G401 (cell line): ENCODE measurements at places on chromosomes 1 and 21.

- no peak for DNase-seq
These were observed 561.6 kb downstream of the PLA2G4A start for GRCh38 chr1:187390215-187390818.

GRCh38 chr1:234770924-234771540, 161.1 kb upstream of the IRF2BP2 start:
- no peak for DNase-seq

DNA sequence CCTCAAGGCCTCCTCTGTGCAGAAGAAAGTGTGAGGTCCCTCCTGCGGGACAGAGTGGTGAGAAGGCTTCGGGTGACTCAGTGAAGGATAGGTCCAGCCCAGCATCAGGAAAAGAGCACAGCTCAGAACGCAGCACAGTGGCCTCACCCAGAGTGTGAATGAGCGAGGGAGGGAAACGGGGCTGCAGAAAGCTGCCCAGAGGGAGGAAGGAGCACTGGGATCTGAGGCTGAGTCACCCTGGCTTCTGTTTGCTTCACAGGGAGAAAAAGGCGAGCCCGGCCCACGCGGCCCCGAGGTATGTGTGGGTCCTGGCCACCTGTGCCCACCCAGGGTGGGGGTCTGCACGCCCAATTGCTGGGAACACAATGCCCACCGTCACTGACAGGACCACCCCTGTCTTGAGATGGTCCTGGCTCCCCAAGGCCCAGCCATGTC, 24.3 kb downstream of the COL6A2 start:
- DNase-seq, result no peak

- no peak for DNase-seq
These were observed 104.4 kb downstream of the LEPR start for GRCh38 chr1:65524931-65525265.

DNA sequence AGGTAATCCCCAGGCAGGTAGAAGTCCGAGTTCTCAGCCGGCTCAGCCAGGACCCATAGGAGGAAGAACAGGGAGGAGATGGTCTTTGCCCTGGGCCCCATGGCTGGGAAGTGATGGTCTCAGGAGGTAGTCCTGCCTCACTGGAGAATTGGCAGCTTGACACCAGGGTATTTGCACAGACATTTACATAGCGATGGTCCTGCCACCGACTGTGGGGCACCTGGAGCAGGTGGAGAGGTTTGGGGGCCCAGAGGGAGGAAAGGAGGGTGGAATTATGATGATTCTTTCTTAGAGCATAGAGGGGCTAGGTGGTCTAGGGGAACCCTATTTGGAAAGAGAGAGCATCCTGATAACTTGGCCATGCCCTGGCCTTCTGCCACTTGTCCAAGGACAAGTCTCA, at the start of gene TAS1R2:
TSS of gene TAS1R2 (minus strand) at position 101 of the 400 bp plus-strand sequence. CDS start at position 101, 0 bp downstream.
- DNase-seq, result no peak

DNA sequence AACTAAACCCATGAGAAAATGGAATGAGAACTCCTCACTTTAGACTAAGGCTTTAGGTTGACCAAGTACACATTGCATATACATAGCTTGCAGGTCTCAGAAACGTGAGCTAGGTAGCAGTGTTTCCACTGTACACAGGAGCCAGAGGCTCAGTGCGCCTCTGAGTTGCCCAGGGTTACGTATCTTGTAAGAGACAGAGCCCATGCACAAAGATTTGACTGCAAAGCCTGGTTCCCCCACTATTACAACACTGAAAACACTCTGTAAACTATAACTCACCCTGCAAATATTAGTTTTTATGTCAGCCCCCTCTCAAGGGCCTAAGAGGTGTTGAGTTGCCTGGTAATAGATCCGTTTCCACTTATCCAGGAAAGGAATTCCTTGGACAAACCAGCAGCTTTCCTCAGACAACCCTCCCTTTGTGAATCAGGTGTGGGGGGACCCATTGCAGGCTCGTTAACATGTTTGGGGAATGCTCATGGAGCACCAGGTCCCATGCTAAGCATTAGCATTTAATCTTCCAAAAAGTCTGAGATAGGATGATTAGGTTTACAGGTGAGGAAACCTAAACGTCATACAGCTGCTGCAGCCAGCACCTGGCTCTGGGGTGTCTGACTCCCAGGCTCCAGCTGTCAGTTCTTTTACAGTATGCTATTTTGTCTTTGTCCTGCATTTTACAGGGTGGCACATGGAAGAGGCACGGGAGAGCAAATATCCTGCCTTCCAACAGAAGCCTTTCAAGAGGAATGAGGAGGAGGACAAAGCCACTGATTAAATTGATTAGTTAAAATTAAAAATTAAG, 25.7 kb downstream of the TENT5C start:
- no peak for DNase-seq

- DNase-seq, result no peak
These were observed 449.1 kb upstream of the KAZN start for GRCh38 chr1:14149431-14149830.

DNA sequence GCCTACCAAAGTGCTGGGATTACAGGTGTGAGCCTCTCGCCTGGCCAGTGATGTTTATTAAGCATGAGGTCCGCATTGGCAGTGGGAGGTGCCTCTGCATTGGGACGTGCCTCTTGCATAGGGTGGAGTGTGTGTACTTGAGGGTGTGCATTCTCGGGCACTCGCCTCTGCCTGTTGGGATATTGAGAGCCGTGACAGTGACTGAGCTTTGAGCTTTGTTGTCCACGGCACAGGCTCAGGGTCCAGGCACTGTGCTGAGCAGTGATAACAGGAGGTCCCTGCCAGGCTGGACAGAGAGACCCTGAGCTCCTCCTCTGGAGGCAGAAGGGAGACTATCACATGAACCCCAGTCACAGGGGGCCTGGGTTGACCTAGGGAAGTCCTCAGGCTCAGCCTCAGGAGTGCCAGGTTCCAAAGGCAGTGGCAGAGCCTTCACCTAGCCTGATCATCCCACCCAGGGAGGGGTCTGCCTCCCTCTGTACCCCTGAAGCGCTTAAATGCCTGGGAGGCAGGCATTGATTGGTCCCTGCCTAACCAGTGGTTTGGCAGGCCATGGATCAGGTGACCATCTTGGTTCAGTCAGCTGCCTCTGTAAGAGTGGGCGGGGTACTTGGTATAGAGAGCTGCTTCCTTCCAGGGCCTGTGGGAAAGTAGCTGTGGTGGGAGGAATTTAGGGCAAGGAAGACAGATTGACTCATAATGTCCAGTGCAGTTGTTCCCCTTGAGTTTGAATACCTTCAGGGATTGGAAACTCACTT, 213.8 kb upstream of the TMEM51 start:
- DNase-seq, result no peak

- no peak for DNase-seq
These were observed 15.6 kb downstream of the RUNX3 start for GRCh38 chr1:24914226-24915069.

DNA sequence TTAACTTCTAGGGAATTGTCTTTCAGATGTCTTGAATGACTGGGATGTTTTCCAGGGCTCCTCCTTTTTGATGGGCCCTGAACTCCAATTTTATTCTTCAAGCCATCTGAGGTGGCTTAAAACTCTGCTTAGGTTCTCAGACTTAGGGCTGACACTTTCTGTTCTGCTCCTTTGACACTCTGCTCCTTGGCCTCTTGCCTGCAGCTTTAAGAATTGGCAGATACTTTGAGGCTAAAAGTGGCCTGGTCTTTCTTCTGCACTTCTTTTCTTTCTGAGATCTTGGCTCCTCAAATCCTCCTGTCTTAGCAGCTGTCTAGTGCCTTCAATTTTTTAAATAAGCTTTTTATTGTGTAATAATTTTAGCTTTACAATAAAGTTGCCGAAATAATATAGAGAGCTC, 294.6 kb downstream of the RPS6KC1 start:
- no peak for DNase-seq

- DNase-seq, result no peak
These were observed 207.3 kb downstream of the SDCCAG8 start for GRCh38 chr1:243462929-243463697.

GRCh38 chr1:232038706-232039677, 412.4 kb downstream of the DISC1 start:
- peak; percentile 95 for DNase-seq

DNA sequence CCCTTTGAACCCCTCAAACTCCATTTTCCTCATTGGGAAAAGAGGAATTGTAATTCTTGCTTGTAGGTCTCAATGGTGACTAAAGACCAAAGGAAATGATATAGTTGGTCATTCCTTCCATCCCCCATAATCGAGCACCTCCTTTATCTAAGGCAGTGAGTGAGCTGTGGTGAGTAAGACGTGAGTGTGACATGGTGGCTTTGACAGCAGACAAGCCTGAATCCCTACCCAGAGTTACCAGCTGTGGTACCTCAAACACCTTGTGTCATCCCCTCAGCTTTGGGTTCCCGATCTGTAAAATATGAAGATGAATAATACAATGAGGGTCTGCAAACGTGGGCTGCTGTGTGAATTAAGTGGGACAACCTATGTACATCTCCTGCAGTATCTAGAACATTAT, 8.4 kb downstream of the TRAF5 start:
- no peak for DNase-seq
